ENCODE measurements at places on chromosomes 5 and 9.

- H3K27ac ChIP-seq: no peak overlapping the region
- H3K36me3 ChIP-seq: no peaks in the 10 kb centered on the region
- no peaks in the 10 kb centered on the region for H3K27me3 ChIP-seq
- H3K4me3 ChIP-seq: no peak overlapping the region
- H3K4me1 ChIP-seq: no peaks in the 10 kb centered on the region
Observed at GRCh38 chr5:174401793-174402192, 322.6 kb upstream of the MSX2 start.

- H3K36me3 ChIP-seq: no peaks in the 10 kb centered on the region
- no peak for DNase-seq
- H3K4me1 ChIP-seq: no peaks in the 10 kb centered on the region
- H3K4me3 ChIP-seq: no peak overlapping the region
- no peak overlapping the region for H3K27ac ChIP-seq
Observed at GRCh38 chr5:169223595-169223953, 77.4 kb downstream of the SLIT3 start.

DNA sequence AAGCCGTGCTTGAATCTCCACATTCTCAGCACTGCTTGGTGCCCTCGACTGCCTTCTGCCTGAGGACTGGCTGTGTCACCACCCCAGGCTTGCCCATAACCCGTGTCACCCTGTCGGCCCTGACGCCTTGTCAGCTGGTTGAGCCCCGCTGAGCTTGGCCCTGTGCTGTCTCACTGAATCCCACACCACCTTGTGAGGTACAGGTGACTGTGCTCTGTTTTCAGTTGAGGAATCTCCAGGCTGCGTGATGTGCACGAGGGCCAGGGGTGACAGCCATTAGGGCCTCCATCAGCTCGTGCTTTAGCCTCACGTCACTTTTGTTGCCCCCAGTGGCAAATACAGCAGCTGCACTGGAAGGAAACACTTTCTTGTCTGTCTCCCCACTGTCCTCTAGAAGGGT is 90.7 kb downstream of the CACNA1B start:
- no peak overlapping the region for H3K4me3 ChIP-seq
- H3K27ac ChIP-seq: no peak overlapping the region
- H3K4me1 ChIP-seq: no peaks in the 10 kb centered on the region
- no peaks in the 10 kb centered on the region for H3K27me3 ChIP-seq
- no peak for DNase-seq
- no peaks in the 10 kb centered on the region for H3K36me3 ChIP-seq

DNA sequence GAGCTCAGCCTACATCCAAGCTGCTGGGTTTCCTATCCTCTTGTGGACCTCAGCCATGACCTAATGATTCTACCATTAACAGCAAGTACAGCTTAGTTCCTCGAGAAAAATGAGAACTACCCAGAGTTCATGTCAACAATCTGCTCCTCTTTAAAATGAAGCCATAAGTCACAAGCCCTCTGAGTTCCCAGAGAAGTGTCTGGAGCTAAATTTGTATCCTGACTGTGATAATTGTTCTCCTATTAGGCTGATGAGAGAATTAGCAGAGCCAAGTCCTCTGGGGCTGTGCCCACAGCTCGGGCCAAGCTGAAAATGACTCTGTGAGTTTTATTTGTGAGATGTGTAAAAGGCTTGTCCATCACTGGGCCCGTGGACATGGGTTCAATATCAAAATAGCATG is 145.1 kb upstream of the SMIM23 start:
- no peaks in the 10 kb centered on the region for H3K27me3 ChIP-seq
- H3K4me3 ChIP-seq: no peak overlapping the region
- DNase-seq: no peak
- no peak overlapping the region for H3K27ac ChIP-seq
- H3K36me3 ChIP-seq: no peaks in the 10 kb centered on the region
- no peaks in the 10 kb centered on the region for H3K4me1 ChIP-seq

- H3K27me3 ChIP-seq: peaks cover 3% of the 10 kb centered on the region
- no peaks in the 10 kb centered on the region for H3K4me1 ChIP-seq
- H3K27ac ChIP-seq: no peak overlapping the region
- no peak overlapping the region for H3K4me3 ChIP-seq
- DNase-seq: no peak
Observed at GRCh38 chr5:6941631-6942030, 228.4 kb downstream of the TENT4A start.

GRCh38 chr5:96595300-96596090 is 66.7 kb upstream of the CAST start:
- no peak overlapping the region for H3K4me3 ChIP-seq
- no peak for DNase-seq
- no peaks in the 10 kb centered on the region for H3K4me1 ChIP-seq
- H3K36me3 ChIP-seq: no peaks in the 10 kb centered on the region
- H3K27me3 ChIP-seq: no peaks in the 10 kb centered on the region
- H3K27ac ChIP-seq: no peak overlapping the region

DNA sequence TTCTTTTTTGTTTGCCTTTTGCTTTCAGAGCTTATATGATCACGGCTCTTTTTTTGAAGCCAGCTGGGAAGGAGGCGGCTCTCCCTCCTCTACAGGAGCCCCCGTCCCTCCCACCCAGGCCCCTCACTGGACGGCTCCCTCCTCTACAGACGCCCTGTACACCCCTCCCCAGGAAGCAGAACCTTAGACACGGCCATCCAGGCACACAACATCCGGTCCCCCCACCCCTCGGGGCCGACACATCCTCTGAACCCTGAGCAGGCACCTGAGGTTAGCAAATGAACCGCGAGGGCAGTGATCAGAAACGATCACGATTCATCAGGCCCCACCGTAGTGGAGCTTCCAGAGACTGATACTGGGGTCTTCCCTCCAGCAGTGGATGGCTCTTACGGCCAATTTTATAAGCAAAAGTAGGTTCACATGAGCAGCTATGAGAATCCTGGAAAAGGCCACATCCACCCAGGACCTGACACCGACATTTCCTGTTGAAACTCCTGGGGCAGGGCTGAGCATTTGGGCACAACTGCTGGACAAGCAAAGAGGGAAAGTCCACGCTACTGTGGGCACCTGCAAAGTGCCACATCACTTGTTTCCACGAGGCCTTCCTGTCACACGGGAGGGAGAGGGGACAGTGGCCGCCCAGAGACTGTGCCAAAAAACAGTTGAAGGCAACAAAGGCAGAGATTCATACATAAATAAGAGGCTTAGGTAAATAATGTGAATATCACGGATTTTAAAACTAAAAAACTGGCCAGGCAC is 78.9 kb downstream of the SEMA4D start:
- peak overlapping the region; percentile 66 for H3K27ac ChIP-seq
- no peaks in the 10 kb centered on the region for H3K27me3 ChIP-seq
- peak; percentile 61 for DNase-seq
- peak overlapping the region; percentile 52 for H3K4me3 ChIP-seq
- peaks cover 5% of the 10 kb centered on the region for H3K36me3 ChIP-seq
- peaks cover 57% of the 10 kb centered on the region for H3K4me1 ChIP-seq

- H3K27me3 ChIP-seq: no peaks in the 10 kb centered on the region
- no peak for DNase-seq
Observed at GRCh38 chr9:5563417-5563815, 53.1 kb downstream of the PDCD1LG2 start.

- no peak overlapping the region for H3K27ac ChIP-seq
- H3K27me3 ChIP-seq: no peaks in the 10 kb centered on the region
Observed at GRCh38 chr5:39447968-39448367, 23.2 kb upstream of the DAB2 start.

- no peaks in the 10 kb centered on the region for H3K4me1 ChIP-seq
- no peak overlapping the region for H3K4me3 ChIP-seq
- H3K27me3 ChIP-seq: no peaks in the 10 kb centered on the region
- no peaks in the 10 kb centered on the region for H3K36me3 ChIP-seq
- H3K27ac ChIP-seq: no peak overlapping the region
- DNase-seq: no peak
Observed at GRCh38 chr5:108084105-108084504, 297.8 kb downstream of the FBXL17 start.

GRCh38 chr5:149885513-149885912 is 59.1 kb downstream of the PDE6A start:
- no peak for DNase-seq
- H3K27me3 ChIP-seq: no peaks in the 10 kb centered on the region
- no peaks in the 10 kb centered on the region for H3K4me1 ChIP-seq
- no peak overlapping the region for H3K4me3 ChIP-seq

DNA sequence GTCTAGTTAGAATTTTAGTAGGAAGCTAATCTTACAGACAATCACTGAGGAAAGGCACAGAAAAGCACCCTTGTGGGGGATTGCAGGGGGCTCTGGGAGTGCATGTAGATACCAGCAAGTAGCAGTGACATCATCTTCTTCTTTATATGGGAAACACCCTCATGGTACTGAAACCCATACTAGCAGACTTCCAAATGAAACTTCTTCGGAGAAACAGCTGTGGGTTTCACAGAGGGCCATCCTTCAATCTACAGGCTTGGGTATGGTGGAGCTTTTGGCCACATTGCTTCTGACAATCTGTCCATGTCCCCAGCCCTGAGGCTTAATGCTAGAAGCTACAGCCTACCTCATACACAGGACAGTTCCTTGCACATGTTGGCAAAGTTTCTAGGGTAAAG is 165.2 kb upstream of the NFIB start:
- H3K27me3 ChIP-seq: no peaks in the 10 kb centered on the region
- no peak overlapping the region for H3K4me3 ChIP-seq
- no peaks in the 10 kb centered on the region for H3K36me3 ChIP-seq
- no peaks in the 10 kb centered on the region for H3K4me1 ChIP-seq

GRCh38 chr5:83554133-83554532 is 82.6 kb downstream of the VCAN start:
- no peak overlapping the region for H3K27ac ChIP-seq
- no peak for DNase-seq
- no peaks in the 10 kb centered on the region for H3K36me3 ChIP-seq
- no peaks in the 10 kb centered on the region for H3K27me3 ChIP-seq
- no peaks in the 10 kb centered on the region for H3K4me1 ChIP-seq

DNA sequence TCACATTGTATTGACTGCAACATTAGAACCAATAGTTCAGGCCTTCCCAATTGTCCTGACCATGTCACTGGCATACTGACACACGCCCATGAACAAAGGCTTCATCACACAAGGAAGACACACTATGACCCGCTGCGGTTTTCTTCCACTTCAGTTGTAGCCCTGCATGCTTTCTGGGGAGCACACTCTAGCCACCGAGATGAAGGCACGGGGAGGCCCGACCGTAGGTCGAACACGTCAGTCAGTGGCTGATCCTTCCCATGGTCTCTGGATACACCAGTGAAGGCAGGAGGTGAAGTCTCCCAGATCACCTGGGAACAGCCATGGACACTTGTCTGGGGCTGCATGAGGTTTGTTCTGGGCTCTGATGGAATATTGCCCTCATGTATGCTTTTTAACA is 224.7 kb downstream of the FSTL4 start:
- no peaks in the 10 kb centered on the region for H3K4me1 ChIP-seq
- DNase-seq: no peak
- H3K27ac ChIP-seq: no peak overlapping the region
- H3K36me3 ChIP-seq: no peaks in the 10 kb centered on the region

DNA sequence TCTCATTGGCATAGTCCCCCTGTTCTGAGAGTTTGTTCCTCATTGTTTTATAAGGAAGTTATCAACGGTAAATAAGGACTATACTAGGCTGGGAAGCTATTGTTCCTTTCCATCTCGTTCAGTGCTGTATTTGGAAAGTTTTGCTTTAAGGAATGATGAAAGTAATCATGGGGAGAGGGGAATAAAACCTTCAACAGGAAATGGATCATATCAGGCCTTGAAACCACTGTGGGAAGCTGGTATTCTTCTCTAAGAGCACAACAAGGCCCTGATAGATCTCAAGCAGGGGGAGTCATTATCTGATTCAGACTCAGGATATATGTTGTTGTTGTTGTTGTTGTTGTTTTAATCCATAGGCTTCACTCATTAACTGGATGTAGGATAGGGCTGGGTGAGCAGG is 474.5 kb downstream of the ENC1 start:
- no peak for DNase-seq
- H3K4me3 ChIP-seq: no peak overlapping the region
- no peak overlapping the region for H3K27ac ChIP-seq
- no peaks in the 10 kb centered on the region for H3K4me1 ChIP-seq
- no peaks in the 10 kb centered on the region for H3K36me3 ChIP-seq

DNA sequence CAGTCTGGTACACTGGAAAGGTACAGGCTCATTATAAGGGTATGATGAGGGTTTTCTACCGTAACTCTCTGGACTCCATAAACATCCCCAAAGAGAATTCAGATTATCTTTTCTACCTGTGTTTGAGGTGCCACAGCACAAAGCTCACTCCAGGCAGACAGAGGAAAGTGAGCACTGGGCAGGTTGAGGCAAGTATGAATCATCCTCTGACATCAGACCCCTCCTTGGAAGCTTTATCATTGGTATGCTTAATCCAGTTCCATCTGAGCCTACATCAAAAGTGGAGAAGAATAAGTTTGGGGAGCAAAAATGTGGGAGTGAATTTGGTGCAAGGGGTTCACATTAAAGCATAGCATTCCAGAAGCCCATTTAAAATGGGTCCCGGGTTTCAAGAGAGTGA is 21.7 kb downstream of the C9orf152 start:
- no peak overlapping the region for H3K27ac ChIP-seq
- H3K36me3 ChIP-seq: no peaks in the 10 kb centered on the region
- H3K27me3 ChIP-seq: no peaks in the 10 kb centered on the region
- no peaks in the 10 kb centered on the region for H3K4me1 ChIP-seq
- DNase-seq: no peak
- no peak overlapping the region for H3K4me3 ChIP-seq

- no peaks in the 10 kb centered on the region for H3K4me1 ChIP-seq
- H3K4me3 ChIP-seq: no peak overlapping the region
- no peak for DNase-seq
Observed at GRCh38 chr5:174425271-174425963, 299.0 kb upstream of the MSX2 start.

- H3K27me3 ChIP-seq: no peaks in the 10 kb centered on the region
- H3K4me1 ChIP-seq: no peaks in the 10 kb centered on the region
- no peak for DNase-seq
- H3K36me3 ChIP-seq: no peaks in the 10 kb centered on the region
Observed at GRCh38 chr5:121408778-121409177, 442.9 kb upstream of the FTMT start.

- peaks cover 25% of the 10 kb centered on the region for H3K4me1 ChIP-seq
- no peaks in the 10 kb centered on the region for H3K27me3 ChIP-seq
- DNase-seq: peak; percentile 59
- H3K36me3 ChIP-seq: no peaks in the 10 kb centered on the region
- H3K4me3 ChIP-seq: peak within 1 kb of the TSS; percentile 86
- H3K27ac ChIP-seq: peak within 1 kb of the TSS; percentile 81
Observed at GRCh38 chr9:15306757-15307522, at the start of gene TTC39B. TSS of gene TTC39B (minus strand) at chr9:15307216. CDS start at chr9:15307125, 91 bp downstream.

GRCh38 chr9:16414451-16414850 is 456.0 kb downstream of the BNC2 start:
- no peaks in the 10 kb centered on the region for H3K4me1 ChIP-seq
- H3K27me3 ChIP-seq: no peaks in the 10 kb centered on the region
- H3K4me3 ChIP-seq: no peak overlapping the region

- no peaks in the 10 kb centered on the region for H3K36me3 ChIP-seq
- no peak overlapping the region for H3K27ac ChIP-seq
- H3K4me3 ChIP-seq: no peak overlapping the region
- no peak for DNase-seq
Observed at GRCh38 chr9:30711591-30711990, 1672.9 kb upstream of the ACO1 start.

DNA sequence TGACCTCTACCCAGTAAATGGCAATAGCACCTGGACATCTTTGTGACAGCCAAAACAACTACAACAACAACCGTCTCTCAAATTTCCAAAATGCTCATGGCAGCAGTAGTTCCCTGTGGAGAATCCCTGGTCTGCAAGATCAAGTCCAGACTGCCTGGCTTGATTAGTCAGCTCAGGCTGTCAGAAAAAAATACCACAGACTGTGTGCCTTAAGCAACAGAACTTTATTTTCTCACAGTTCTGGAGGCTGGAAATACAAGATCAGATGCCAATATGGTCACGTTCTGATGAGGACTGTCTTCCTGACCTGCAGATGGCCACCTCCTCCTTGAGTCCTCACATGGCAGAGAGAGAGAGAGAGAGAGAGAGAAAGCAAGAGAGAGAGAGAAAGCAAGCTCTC is 52.3 kb upstream of the MOCS2 start:
- no peaks in the 10 kb centered on the region for H3K27me3 ChIP-seq
- no peak overlapping the region for H3K27ac ChIP-seq
- H3K4me3 ChIP-seq: no peak overlapping the region
- no peak for DNase-seq
- H3K4me1 ChIP-seq: no peaks in the 10 kb centered on the region

Measured in naive thymus-derived CD4-positive, alpha-beta T cell (primary cell).